ENCODE measurements at places on chromosomes 4 and X. TPM values are rescaled to one million over a fixed set of nuclear protein-coding genes. Genes with fewer than 3 reads are reported as not detected.

The GRIPAP1 gene
- total RNA-seq, result 117 TPM

The FAM9B gene
- total RNA-seq, result not detected

DNA sequence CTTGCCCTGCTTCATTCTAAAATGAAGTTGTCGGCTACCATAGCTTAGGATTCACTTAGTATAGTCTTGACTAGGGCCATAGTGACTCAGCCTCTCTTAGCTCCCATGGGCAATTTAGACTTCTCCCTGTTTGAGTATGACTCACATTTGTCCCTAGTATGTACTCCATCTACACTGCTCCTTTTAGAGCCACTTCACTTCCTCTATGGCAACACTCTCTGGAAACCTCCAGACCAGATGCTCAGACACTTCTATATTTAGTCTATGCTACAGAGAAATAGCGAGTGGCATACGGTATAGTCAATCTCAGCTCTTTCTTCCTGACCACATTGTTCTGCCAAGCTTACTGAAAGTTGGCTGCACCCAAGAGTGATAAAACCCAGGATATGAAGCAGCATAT is 11.2 kb downstream of the MEPE start:
- peaks cover 2% of the 10 kb centered on the region for H3K4me1 ChIP-seq
- no peak overlapping the region for H3K4me3 ChIP-seq
- no peak overlapping the region for H3K27ac ChIP-seq
- no peak for DNase-seq
- H3K27me3 ChIP-seq, result peaks cover 21% of the 10 kb centered on the region
- H3K36me3 ChIP-seq, result no peaks in the 10 kb centered on the region

DNA sequence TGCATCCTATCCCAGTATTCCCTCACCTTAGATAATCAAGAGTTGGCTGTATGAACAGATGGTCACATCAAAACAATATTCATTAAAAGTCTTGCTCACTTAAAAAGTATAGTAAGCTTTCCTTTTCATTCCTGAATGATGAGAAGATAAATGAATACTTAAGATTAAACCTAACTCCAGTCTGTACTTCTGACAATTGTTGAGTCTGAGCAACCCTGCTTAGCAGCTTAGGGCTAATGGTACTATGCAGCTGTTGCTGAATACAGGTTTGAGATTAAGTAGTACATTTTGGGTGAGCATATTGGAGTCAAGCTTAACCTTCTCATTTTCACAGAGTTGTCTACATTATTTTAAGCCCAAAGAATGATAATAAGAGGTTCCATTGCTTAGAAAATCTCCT is 121.7 kb upstream of the ETNPPL start:
- H3K27me3 ChIP-seq, result peaks cover 4% of the 10 kb centered on the region
- no peak for DNase-seq
- H3K27ac ChIP-seq, result no peak overlapping the region
- H3K36me3 ChIP-seq, result no peaks in the 10 kb centered on the region
- H3K4me1 ChIP-seq, result no peaks in the 10 kb centered on the region
- H3K4me3 ChIP-seq, result no peak overlapping the region

- no peak for DNase-seq
- H3K27ac ChIP-seq, result no peak overlapping the region
- peaks cover 12% of the 10 kb centered on the region for H3K4me1 ChIP-seq
- peaks cover 10% of the 10 kb centered on the region for H3K27me3 ChIP-seq
Observed at GRCh38 chr4:11537846-11538245, 109.2 kb upstream of the HS3ST1 start.

GRCh38 chrX:153777261-153778090 is 3.4 kb upstream of the SRPK3 start:
- no peak overlapping the region for H3K4me3 ChIP-seq
- H3K36me3 ChIP-seq, result no peaks in the 10 kb centered on the region
- DNase-seq, result no peak
- H3K27ac ChIP-seq, result no peak overlapping the region
- peaks cover 4% of the 10 kb centered on the region for H3K4me1 ChIP-seq

DNA sequence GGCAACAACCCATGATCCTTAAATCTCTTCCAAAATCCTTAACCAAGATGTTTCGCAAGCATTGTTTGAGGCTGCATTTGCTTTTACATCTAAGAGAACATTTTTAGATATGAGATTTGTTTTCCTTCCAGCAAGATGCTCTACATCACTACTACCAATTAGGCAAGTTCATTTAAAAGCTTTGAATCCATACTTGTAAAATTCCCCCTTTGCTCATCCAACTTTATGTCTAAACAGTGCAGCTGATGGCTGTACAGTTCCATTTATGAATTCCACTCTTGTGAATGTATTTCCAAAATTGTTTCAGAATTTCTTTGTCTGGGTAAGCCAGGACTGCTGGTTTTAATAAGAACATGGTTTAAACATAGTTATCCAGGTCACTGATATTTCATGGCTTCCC is 31.5 kb downstream of the RAI2 start:
- no peak for DNase-seq
- H3K36me3 ChIP-seq, result no peaks in the 10 kb centered on the region
- no peaks in the 10 kb centered on the region for H3K27me3 ChIP-seq
- no peak overlapping the region for H3K4me3 ChIP-seq
- no peak overlapping the region for H3K27ac ChIP-seq

GRCh38 chr4:165355900-165356300 is 22.9 kb upstream of the CPE start:
- H3K27me3 ChIP-seq, result peaks cover 29% of the 10 kb centered on the region
- peaks cover 2% of the 10 kb centered on the region for H3K4me1 ChIP-seq
- H3K36me3 ChIP-seq, result no peaks in the 10 kb centered on the region
- no peak overlapping the region for H3K27ac ChIP-seq
- DNase-seq, result no peak

GRCh38 chr4:54819034-54819433 is 161.3 kb downstream of the KIT start:
- H3K36me3 ChIP-seq, result no peaks in the 10 kb centered on the region
- no peak overlapping the region for H3K27ac ChIP-seq
- no peaks in the 10 kb centered on the region for H3K27me3 ChIP-seq
- no peak for DNase-seq
- no peak overlapping the region for H3K4me3 ChIP-seq
